Hepatic stellate cell (primary cell): ENCODE measurements at places on chromosomes 1 and 21.

DNA sequence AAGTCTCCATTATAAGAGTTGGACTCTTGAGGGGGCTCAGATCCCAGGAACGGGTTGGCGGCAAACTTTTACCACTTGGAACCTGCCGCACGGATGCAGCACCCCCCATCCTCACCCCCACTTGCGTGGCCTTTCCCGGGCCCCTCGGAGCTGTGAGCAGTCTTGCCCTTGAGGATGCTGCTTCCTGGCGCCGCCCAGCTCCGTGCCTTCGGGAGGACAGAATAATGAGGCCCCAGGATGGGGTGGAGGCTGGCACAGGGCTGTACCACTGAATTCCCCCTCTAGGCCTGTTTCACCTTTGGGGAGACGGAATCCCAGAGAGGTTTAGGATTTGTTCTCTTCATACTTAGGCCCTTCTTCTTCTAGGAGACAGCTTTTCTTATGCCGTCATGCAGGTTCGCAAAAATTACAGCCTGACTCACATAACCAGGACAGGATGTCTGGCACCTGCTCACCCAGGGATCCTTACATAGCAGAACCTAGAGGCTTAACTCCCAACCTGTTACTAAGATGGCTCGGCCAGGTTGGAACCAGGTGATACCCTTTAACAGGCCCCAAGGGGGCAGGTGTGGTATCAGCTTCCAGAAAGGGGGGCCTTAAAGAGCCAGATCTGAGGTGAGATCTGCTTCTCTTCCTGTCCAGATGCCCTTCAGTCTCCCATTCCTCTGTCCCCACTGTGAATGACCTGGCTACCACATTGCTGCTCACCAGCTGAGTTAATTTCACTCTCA, 1.5 kb downstream of the TRNP1 start:
- no peak for DNase-seq

DNA sequence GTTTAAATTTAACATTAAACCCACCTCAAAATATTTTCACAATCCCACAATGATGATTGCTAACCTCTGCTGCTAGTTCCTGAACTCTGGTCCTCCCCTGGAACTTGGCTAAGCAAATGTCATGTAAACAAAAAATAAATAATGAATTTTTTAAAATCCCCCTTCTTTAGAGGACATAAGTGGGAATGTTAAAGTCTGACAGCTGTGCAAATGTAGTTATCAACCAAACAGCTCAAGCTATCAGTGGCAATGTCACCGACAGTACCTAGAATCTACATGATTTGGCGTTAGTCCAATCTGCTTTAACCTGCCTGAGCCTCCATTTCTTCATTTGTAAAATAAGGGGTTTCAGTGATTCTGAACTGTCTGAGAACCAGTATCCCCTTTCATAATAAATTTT, 67.7 kb downstream of the GDAP2 start:
- no peak for DNase-seq

GRCh38 chr1:234743791-234744611, 134.0 kb upstream of the IRF2BP2 start:
- peak; percentile 42 for DNase-seq

- peak; percentile 19 for DNase-seq
Observed at GRCh38 chr1:218476385-218476784, 131.2 kb downstream of the TGFB2 start.

- DNase-seq, result no peak
Observed at GRCh38 chr1:84715342-84716019, 25.2 kb upstream of the SSX2IP start.

- no peak for DNase-seq
Observed at GRCh38 chr1:246824541-246824940, 100.3 kb downstream of the SCCPDH start.

- no peak for DNase-seq
Observed at GRCh38 chr1:42122408-42122807, 30.8 kb upstream of the GUCA2B start.

GRCh38 chr1:188170935-188171334, 1342.2 kb downstream of the PLA2G4A start:
- no peak for DNase-seq

DNA sequence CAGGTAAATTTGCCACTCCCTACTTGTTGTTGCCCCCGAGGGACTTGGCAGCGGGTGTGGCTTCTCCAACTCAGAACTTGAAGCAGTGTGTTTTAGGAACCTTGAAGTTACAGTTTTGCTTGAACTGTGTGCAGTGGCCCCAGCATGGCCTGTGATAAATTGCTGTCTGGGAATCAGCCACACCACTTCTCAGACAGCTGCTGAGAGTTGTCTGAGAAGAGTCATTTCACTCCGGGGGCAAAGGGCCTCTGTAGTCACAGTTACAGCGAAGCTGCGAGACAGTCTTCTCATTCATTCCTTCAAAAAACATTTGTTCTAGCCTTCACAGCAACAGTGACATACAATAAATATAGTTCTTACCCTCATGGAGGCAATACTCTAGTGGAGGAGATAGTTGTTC, 70.3 kb downstream of the PROX1 start:
- no peak for DNase-seq

- DNase-seq, result no peak
Observed at GRCh38 chr1:157176016-157176415, 37.8 kb upstream of the ETV3 start.

DNA sequence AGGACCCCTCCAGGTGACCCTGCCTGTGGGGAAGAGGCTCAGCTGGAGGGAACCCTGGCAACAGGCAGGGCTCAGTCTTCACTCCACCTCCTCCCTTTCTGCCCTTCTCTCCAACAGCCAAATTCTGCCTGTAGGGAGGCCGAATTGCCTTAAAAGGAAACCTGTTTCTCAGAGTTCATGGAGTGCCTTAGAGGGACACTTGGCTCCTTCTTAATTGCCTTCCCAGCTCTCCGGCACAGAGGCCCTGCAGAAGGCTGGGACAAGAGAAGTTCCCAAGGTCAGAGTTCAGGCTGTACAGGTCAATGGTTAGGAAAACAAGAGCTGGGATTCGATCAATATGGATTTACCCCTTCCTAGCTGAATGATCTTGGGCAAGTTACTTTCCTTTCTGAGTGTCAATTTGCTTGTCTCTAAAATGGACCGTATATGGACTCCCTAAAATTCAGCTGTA, 6.2 kb downstream of the CSRP1 start:
- no peak for DNase-seq

DNA sequence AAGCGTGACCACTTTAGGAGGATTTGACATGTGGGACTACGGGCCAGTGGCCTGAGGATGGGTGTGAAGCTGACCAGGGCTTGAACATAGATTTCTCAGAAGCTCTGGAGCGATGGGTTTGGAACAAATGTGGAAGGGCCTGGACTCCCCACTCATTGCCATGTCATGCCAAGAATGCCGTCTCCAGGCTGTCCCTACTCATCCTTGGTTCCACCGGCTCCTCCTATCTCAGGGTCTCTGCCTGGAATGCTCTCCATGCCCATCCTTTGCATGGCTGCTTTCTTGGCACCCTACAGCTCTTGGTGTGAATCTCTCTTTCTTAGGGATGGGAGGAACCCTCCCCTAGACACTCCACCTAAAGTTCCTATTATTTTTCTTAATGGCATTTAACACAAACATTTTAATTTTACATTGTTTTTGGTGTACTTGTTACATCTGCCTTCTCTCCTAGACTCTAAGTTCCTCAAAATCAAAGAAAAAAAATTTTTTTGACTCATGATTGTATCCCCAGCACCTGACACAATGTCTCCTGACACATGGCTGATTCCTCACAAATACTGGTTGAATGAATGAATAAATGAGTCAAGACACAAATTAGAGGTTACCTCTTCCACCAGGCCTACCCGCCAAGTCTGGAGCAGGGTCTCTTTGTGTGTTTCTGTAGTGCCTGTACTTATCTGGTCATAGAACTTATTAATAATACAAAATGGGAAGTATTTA, 114.5 kb downstream of the OMA1 start:
- DNase-seq, result no peak

GRCh38 chr1:17611991-17612390, 72.5 kb downstream of the ARHGEF10L start:
- DNase-seq, result peak; percentile 71

DNA sequence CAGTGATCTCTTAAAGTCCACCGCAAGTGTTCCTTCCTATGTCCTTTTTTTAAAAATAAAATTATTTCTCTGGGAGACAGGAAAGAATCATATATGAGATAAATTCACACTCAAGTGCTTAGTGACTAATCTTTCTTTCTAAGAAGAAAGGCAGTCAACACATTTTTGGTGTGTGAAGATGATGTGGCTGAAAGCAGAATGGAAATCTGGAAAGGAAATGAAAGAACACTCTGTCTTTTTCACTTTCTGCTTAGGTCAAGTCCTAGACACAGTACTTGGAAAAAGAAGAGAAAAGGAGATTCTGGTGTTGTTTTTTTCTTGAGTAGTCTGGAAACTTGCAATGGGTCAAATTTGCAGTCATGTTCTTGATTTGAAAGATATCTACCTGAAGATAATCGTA, 45.5 kb upstream of the PRRX1 start:
- DNase-seq, result no peak

DNA sequence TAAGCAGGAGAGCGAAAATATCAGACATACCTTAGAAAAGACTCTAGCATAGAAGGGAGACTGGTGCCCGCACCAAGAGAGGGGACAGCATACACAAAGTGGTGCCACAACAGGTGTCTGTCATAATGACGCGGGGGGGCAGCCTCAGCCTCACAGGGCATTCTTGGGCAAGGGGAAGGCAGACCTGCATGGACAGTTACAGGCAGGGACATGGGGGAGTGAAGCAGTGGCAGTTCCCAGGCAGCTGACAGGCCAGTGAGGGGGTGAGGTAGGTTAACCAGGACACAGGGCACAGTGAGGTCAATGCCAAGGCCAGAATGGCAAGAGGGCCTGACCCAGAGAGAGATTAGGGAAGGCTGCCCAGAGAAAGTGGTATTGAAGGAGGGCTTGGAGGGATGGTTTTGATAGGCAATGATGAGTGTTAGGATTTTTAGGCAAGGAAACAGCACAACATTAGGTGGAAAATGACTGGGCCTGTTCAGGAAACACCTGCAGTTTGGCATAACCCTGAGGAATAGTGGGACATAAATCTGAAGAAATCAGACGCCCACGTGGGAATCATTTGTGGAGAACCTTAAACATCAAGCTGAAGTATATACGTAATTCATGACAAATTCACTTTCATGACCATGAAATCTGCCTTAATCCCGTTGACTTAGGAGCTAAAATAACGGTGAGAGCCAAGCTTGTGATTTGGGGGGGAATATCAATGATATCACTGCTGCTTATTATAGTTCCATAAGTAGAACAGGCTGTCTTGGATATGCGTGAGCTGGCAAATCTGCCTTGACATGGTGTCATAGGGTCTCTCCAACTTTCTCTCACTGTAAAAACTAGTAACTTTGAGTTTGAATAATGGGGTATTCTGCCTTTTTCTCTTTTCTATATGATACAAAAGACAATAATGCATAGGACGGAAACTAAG, 8.9 kb downstream of the PTPN14 start:
- DNase-seq, result no peak
